ENCODE measurements at places on chromosomes 7 and 10.

DNA sequence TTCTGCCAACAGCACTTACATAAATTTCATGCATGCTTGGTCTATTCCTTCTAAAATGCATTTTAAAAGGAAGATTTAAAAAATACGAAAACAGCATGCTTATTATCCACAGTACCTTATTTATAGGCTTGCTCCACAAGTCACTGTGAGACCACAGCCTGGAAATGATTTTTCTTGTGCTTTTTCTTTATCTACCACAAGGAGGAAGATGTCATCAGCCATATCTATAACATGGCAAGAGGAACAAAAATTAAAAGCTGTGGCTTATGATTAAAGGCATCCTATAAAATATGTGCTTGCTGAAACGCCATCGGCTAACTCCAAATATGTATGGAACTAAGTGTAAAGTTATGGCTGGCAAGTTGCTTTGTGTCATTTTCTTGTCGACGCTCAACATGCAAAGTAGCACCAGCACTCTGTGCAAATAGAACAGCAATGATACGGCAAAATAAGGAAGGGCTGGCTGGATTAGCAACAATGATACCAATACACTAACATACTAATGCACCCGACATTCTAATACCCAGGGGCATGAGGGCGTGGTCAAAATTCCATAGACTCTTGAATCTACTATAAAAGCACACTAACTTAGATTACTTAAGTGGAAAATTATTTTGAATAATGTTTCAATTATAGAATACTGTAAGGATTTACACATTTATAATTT lies 41.2 kb upstream of the AKR1E2 start:
- no peak for DNase-seq

DNA sequence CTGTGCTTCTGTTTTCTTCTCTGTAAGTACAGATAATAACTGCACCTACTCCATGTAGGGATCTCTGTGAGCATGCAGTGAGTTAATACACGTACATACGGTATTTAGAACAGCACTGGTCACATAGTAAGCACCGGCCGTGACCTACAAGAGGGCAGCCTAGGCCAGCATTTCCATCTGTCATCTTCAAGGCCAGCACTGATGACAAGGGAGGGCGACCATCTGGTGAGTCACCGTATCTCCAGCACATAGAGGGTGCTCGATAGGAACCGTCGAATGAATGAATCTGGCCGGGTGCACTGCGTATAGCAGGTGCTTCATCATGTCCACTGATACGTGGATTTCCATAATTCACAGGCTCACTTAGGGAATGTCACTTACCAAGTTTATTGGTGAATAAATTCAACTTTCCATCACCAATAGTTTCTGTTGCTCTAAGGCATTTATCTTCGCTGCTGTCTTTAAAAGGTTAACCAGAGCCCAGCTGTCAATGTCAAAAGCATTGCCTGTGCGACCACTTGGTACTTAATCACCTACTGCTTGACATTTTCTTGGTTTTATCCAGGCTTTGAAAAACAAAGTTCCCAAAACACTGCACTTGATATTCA lies 8.3 kb downstream of the NOD1 start:
- no peak for DNase-seq

DNA sequence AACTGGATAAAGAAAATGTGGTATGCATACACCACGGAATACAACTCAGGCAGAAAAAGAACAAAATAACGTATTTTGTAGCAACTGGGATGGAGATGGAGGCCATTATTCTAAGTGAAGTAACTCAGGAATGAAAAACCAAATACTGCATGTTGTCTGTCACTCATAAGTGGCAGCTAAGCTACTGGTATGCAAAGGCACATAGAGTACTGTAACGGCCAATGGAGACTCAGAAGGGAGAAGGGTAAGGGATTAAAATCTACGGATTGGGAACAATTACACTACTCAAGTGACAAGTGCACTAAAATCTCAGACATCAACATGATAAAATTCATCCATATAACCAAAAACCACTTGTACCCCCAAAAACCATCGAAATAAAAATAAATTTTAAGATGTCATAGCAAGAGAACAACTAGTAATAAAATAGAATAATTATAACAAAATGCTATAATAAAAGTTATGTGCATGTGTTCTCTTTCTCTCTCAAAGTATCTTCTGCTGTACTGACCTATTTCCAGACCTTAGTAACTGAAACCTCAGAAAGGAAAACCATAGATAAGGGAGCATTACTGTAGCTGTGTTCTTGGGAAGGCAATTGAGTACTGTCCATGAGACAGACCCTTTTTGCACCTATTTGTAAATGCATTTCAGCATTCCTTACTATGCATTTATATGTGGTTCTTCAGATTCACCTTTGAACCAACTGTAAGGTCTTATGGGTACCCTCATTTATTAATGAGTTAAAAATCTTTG lies 6.7 kb upstream of the NEBL start:
- no peak for DNase-seq

DNA sequence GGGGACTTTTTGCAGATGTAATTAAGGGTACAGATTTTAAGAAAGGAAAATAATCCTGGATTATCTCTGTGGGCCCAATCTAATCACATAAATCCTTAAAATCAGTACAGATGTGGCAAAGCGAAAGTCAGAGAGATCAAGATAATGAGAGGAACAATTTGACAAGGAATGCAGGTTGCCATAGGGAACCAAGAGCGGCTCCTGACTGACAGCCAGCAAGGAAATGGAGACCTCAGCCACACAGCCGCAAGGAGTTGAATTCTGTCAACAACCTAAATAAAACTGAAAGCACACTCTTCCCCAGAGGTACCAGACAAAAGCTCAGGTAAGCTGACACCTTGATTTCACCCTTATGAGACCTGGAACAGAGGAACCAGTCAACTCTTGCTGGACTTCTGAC lies 3.4 kb upstream of the PNPLA8 start:
- no peak for DNase-seq

DNA sequence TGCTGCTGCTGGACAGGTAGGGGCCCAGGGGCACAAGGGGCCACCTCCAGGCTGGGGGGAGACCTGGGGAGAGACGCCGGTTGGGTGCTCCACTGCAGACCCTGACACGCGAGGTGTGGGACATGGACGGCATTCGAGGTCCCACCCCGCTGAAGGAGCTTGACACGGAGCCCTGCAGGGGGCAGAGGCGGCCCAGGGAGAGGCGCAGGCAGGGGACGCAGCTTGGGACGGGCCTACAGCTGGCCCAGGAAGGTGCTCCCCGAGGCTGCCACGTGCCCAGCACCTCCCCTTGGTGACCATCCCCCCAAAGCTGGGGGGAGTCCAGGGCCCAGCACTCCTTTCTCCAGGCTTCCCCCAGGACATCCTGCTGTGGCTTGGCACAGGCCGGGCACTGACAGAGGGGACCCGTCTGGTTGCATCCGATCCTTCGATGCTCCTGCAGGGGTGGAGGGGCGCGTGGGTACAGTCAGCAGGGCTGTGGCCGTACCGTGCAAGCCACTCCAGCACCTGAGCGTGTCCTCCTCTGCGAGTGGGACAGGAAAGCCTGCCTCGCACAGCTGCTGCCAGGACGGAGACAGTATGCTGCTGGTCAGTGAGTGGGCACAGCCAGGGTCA lies 174.4 kb downstream of the ELFN1 start:
- no peak for DNase-seq

DNA sequence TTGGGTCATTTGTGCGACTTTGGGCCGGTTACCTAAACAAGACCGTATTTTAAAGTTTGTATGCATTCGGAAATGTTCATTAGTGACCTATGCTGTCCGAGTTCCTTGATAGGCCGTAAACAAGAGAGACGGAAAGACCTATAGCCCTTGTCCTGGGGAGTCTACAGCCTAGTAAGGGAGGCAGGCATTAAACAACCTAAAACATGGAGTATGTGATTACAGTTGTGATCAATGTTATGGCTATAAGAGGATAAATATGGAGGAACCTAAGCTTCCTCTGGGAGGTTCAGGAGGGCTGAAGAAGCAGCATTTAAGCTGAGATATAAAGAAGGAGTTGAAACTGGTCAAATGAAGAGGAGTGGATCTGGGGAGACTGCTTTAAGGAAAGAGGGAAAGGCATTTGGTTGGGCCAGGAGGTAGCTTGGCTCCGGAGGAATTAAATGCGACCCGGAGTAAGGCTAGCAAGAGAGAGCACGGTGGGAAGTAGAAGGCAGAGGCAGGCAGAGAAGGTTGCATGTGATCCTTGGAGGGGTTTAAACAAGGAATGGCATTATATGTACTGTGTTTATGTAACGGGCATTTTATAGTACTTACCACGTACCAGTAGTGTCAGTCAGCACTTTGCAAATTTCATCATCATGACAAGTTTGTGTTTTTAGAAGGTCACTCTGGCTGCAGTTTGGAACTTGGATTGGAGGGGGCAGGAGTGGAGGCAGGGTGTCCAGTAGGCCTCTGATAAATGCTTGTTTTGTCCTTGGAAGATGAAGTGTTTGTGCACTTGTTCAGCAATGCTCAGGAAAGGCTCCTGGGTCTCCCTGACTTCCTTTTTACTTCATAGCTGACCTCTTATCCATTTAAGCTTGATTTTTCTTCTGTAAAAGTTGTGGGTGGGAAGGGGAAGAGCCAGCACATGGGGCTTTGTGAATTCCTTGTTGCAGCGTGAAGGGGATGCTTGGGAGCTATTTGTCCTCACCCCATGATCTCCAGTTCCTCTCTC lies 1.0 kb upstream of the AVPI1 start:
- peak; percentile 30 for DNase-seq

All from AML-193 (cell line).